ENCODE measurements at places on chromosomes 5 and 9. TPM values are rescaled to one million over a fixed set of nuclear protein-coding genes. Genes with fewer than 3 reads are reported as not detected.

The PALM2AKAP2 gene
- total RNA-seq, result 0.06 TPM

The MYMK gene
- total RNA-seq, result not detected

The HEMGN gene
- total RNA-seq, result not detected

The SLC6A3 gene
- total RNA-seq, result 0.37 TPM

The FGF1 gene
- 0.29 TPM for total RNA-seq

The SLC1A3 gene
- not detected for total RNA-seq

The GRM6 gene
- total RNA-seq, result not detected

The OLFML2A gene
- 24.0 TPM for total RNA-seq

The COX7C gene
- total RNA-seq, result 626 TPM

The SURF1 gene
- 40.9 TPM for total RNA-seq

The PRDM9 gene
- total RNA-seq, result not detected

The CA9 gene
- total RNA-seq, result 6.6 TPM

The TAF11L5 gene
- not detected for total RNA-seq

The ZNF367 gene
- 3.9 TPM for total RNA-seq

The NEURL1B gene
- 2.9 TPM for total RNA-seq

The FAM163B gene
- not detected for total RNA-seq

The MVB12B gene
- total RNA-seq, result 7.3 TPM

The HK3 gene
- not detected for total RNA-seq

The PCDHGA12 gene
- not detected for total RNA-seq

The PCDHA7 gene
- 0.13 TPM for total RNA-seq

The TLX3 gene
- total RNA-seq, result not detected

The IGFBPL1 gene
- 2.4 TPM for total RNA-seq

The TLN1 gene
- total RNA-seq, result 138 TPM

The KLF4 gene
- total RNA-seq, result 20.0 TPM

The ZNF618 gene
- 12.2 TPM for total RNA-seq

The FCN2 gene
- total RNA-seq, result not detected

The GABRA6 gene
- not detected for total RNA-seq

The CATSPER3 gene
- total RNA-seq, result 0.40 TPM

The OTP gene
- total RNA-seq, result 0.12 TPM

The MIER3 gene
- total RNA-seq, result 12.3 TPM

The ANKHD1 gene
- 59.9 TPM for total RNA-seq

The PDE6A gene
- 0.25 TPM for total RNA-seq

The JAKMIP2 gene
- not detected for total RNA-seq

The CCNI2 gene
- total RNA-seq, result not detected

The NSD1 gene
- 16.9 TPM for total RNA-seq

Measured in A549 treated with ZK216348 at 1 μM for 4 hours (cell line).